ENCODE measurements at places on chromosomes 3 and 15.

- DNase-seq = no peak
These were observed 32.5 kb upstream of the ZNF445 start for GRCh38 chr3:44510000-44510368.

GRCh38 chr15:41797201-41797944 is 23.1 kb downstream of the MAPKBP1 start:
- DNase-seq = no peak

DNA sequence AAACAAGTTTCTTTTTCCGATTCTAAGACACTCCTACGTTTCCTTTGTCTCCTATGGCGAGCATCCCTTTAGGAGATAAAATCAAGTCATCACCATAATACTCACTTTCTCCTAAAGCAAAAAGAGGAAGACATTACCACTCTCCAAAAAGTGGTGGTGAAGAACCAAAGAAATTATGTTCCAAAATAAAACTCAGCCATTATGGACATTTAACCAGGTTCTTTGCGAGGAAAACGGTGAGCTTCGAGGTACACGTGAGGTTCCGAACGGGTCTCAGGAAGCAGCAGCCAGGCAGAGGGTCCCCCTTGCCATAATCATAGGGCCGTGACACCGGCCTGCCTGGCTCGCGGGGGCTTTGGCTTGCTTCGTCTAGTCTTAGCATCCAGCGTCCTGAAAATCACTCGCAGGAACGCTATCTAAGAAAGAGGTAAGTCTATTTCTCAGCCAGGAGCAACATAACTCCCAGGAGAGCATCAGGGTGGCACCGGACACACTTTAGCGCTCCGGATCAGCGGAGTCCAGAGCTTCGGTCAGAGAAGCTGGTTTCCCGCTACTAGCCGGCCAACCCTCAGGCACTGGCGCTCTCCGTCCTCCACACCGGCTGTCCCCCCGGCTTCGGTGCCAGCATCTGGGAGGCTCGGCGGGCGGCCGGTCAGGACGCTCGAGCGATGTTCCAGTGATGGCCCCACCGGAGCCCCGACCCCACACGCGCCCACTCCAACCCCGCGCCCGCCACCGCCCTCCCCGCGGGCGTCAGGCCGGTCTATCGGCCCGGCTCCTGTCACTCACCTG is 581 bp downstream of the IP6K1 start:
- no peak for DNase-seq

- no peak for DNase-seq
These were observed 12.2 kb downstream of the LRRK1 start for GRCh38 chr15:100931143-100931890.

DNA sequence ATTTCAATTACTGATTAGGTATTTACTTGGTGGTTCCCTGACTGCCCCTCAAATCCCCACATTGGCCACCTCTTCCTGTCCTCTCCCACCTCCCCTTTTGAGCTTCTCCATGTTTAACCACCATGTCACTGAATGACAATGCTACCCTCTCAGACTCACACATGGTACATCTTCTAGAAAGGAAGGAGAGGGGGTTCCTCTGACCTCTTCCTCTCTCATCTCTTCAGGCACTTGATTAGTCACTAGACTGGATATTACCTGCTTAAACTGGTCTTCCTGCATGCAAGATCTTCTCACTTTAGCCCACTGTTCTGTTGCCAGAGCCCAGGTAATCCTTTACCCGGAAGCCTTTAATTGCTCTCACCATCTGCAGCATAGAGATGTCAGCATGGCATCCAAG is 64.9 kb downstream of the DIPK2A start:
- no peak for DNase-seq

DNA sequence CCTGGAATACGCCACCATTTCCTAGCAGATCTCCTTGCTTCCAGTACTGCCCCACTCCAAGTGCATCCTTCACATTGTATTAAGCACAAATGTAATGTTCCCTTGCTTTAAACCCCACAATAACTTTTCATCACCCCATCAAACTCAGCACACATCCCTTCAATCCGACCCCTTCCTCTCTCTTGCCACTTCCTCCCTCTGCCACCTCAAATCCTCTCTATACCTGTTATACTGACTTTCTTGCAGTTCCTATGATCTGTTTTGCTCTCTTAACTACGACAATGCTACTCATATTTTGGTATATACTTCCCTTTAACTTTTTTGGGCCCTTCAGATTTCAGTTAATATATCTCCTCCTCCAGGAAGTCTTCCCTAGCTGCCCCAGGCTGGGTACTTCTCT is 14.1 kb downstream of the PARL start:
- DNase-seq = no peak

- DNase-seq = no peak
These were observed 263.8 kb downstream of the SLCO3A1 start for GRCh38 chr15:92117261-92117731.

- DNase-seq = no peak
These were observed 441.5 kb upstream of the ARHGEF26 start for GRCh38 chr3:153679714-153680113.

DNA sequence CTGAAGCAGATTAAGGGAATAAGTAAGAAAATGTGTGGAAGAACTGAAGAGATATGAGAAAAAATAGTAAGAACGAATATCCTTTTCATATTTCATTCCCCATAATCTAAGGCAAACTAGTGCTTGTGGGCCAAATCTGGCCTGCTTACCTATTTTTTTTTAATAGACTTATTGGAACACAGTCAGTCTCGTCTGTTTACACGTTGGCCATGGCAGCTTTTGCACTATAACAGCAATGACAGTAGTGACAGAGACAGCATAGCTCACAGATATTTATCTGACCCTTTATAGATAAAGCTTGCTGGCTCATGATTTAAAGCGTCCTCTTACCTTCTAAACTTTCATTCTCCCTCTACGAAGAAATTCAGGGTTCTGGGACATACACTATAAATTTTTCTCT is 50.0 kb upstream of the CDAN1 start:
- DNase-seq = no peak

DNA sequence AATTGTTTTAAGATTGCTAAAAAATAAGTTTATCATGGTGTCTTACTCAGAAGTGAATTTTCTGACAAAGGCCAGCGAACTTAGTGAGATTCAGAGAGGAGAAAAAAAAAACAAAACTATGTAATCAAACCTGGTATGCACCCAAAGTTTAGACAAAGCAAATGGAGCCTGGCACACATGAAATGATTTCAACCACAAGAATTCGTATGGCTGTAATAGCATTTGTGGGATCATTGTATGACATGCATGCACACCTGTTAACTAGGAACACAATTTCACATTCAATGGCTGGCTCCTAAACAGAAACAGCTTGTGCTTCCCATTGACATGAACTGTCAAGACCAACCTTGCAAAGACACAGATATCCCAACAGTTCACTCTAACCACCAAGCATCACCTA is 94.6 kb downstream of the ZIC4 start:
- no peak for DNase-seq

DNA sequence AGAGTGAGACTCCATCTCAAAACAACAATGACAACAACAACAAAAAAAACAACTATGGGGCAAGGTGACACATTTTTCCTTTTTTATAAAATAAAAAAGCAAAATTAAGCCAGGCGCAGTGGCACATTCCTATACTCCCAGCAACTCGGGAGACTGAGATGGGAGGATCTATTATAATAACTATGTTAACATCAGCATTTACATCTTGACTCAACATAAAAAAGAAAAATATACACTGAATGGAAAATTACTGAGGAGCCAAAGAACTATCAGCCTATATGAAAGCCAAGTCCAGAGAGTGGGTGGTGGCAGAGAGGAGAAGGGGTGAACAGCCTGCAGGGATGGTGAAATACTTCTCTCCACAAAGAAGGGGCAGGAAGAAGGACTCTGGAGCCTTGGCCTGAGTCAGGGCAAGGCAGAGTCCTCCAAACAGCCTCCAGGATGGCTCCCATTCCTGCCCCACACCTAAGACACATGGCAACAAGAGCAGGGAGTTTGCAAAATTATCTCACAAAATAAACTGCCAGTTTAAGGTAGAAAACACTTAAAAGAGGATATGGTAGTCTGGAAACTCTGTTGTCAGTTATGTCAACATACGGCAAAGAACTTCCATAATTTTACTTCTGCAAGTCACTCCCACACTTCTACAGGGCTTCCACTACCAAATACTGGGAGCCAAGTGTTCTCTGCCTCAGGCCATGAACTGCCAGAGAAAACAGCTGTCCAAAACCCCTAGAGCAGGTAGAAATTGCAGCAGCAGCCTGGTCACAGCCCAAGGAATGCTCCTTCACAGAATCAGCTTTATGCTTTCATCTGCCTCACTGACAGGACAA is 25.9 kb downstream of the HSPBAP1 start:
- no peak for DNase-seq

- no peak for DNase-seq
These were observed 252.1 kb upstream of the ADAMTS9 start for GRCh38 chr3:64939747-64940450.

DNA sequence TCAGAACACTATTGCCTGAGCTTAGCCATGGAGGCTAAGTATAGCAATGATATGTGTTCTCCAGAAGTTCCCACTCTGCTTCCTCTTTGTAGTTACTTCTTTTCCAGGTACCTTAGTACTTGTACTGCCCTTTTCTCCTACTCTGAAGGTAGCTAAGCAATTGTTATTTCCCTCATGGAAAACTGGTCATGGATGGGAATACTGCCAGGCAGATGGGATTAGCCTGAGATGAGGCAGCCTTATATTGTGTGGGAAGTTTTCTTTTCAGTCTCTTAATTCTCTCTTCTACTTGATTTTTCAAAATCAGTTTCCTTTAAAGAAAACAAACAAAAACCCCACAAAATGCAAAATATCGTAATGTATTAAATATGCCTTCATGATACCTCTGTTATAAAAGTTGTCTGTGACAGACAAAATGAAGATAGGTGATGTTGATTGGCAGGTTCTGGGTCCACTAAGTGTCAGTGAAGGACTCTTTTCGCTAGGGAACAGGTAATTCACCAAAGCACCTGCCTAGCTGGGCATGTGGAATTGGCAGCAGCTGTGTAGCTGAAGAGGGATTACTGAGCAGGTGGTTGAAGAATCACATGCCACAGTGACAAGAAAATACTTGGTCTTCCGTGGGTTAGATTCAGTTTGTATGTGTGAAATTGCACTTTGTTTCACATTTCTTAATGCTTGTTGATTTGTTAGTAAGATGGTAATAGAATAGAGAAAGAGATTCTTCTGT is 4.1 kb downstream of the ZNF609 start:
- DNase-seq = no peak

DNA sequence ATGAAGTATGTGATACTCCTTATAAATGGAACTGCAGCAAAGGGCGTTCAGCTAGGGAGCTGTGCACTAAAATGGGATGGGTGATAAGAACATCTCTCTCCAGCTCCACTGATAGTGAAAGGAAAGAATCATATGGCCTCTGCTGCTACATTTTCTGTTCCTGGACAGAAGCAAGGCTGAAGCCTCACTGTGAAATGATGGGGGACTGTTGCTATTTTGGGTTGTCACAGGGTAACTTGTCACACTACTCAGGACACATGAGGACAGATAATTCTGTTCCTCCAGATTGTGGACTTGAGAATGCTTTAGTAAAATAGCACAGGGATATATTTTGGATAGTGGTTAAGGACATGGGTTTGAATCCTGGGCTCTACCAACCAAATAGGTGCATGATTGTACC is 423.6 kb downstream of the FHIT start:
- no peak for DNase-seq

DNA sequence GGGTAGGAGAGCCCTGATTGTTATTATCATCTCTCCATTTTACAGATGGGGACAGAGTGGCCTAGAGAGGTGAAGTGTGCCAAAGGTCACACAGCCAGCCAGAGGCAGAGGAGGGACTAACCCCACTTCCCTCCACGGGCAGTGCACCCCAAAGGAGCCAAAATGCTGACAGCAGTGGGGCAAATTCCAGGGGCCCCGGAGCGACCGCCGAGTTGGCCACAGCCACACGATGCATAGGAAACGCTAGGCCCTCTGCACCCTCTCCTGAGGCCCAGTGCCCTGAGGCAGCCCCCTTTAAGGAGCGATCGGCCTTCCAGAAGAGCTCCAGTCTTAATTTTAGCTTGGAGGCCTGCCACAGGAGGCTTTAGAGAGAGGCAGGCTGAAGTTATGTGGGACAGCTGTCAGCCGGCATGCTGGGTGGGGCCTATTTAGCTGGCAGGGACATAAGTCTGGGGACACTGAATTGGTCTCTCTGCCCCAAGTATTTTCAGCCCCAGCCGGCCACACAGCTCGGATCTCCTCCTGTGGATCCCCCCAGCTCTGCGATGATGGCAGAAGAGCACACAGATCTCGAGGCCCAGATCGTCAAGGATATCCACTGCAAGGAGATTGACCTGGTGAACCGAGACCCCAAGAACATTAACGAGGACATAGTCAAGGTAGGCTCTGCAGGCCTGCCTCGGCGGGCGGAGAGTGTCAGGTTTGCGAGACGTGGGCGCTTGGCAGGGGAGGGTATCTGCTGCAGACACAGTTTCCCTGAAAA is at the start of gene CAV3:
Gene CAV3, plus strand, starts transcription at position 471 of the 763 bp plus-strand sequence. Its CDS starts 75 bp downstream, at position 546.
- DNase-seq = no peak

DNA sequence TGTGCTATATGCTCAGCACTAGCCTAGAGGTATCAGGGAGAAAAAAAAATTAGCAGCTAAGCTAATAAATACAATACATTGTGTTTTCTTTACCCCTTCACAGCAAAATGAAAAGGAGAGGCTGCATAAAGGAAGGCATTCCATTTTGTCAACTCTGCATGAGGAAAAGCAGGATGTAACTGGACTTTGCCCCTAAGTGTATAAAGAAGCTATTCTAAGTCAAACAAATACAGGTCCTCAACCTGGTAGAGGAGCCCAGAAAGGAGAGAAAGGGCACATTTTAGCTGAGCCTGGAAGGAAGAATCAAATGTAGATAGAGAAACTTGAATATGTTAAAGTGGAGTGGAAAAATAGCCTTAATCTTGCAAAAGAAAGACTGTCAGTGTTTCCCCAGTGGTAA is 89.0 kb upstream of the SPRED1 start:
- no peak for DNase-seq

DNA sequence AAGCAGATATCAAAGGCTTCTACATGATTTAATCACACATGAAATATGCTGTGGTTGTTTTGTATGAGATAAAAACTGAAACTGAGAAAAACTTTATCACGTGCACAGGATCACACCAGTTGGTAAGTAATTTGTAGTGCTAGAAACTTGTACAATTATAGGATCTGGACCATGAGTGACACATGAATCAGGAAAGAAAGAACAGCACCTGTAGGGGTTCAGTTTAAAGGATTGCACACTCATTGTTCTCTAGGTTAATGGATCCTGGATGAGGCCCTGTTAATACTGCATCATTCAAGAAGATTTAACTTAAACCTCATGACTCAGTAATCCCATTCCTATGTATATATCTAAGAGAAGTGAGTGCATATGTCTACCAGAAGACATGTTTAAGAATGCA is 87.9 kb downstream of the STT3B start:
- DNase-seq = no peak
